Nephron progenitor cell (in vitro differentiated cells): ENCODE measurements at places on chromosomes 4 and X.
A peak's percentile ranks its signal among the peaks of the same experiment; 100 is the strongest.

- no peaks in the 10 kb centered on the region for H3K36me3 ChIP-seq
- peaks cover 2% of the 10 kb centered on the region for H3K27me3 ChIP-seq
- H3K27ac ChIP-seq = no peak overlapping the region
- no peak overlapping the region for H3K4me3 ChIP-seq
- no peaks in the 10 kb centered on the region for H3K4me1 ChIP-seq
- DNase-seq = no peak
Measured at GRCh38 chrX:70088751-70089150, 26.5 kb downstream of the OTUD6A start.

DNA sequence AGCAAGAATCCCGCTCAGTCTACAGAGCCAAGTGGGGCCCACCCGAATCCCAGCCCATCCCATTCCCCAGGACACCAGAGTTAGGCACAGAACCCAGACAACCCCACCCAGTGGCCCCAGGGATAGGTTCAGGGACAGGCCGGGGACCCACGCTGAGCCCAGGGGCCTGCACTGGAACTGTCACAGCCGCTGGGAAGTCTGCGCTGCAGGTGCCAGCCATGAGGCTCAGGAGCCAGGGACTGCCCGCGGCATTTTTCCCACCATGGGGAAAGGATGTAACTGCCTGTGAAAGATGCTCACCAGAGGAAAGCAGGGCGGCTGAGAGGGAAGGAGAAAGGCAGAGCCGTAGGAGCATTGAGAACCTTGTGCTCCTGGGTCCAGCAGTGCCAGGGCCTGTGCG is 12.0 kb downstream of the EVC2 start:
- H3K36me3 ChIP-seq = peaks cover 43% of the 10 kb centered on the region
- peaks cover 11% of the 10 kb centered on the region for H3K4me1 ChIP-seq
- peak overlapping the region; percentile 16 for H3K27ac ChIP-seq
- no peaks in the 10 kb centered on the region for H3K27me3 ChIP-seq
- DNase-seq = no peak

DNA sequence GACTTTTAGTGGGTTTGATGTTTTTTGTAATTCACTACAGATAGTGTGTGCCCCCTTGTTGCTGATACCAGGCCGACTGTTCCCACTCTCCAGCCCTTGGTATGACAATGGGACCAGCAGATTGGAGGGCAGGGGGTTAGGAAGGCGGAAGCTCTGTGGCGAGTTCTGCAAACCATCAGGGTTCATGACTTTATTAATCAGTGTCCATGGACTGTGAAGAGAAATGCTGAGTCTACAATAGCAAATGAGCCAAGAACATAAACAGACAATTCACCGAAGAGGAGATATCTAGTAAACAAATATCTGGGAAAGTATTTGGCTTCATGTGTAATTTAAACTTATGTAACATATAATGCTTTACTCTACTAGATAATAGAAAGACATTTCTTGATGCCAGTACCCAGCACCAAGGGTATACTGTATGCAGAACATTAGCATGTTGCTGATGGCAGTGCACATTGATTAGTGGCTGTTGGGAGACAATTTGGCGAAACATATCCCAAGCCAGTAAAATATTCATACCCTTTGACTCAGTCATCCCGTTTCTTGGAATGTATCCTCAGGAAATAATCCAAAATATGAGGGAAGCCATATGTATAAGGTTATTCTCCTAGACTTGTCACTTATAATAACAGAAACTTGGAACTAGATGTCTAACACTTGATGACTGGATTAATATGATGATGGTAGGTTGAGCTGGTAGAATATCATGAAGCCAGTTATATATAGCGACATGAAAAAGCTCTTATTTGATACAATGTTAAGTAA is 169.4 kb downstream of the PTTG2 start:
- H3K4me3 ChIP-seq = no peak overlapping the region
- H3K36me3 ChIP-seq = peaks cover 43% of the 10 kb centered on the region
- peak overlapping the region; percentile 60 for H3K27ac ChIP-seq

DNA sequence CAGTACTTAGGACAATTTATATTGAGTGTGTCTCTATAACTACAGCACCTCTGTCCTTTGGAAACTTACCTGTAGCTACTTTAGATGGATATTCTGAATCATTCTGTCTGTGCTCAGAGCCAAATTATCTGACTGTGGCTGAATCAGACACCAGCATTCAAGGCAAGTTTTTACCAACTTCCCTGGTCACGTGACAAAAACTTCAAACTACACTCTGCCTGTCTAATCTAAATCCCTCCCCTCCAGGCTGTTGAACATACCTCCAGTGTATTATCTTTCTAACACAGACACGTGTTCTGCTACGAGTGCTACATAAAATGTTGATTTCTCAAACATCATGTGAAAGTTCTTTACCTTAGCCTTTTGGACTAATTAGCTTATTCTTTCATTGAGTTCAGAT is 641.2 kb upstream of the CPEB2 start:
- H3K4me3 ChIP-seq = no peak overlapping the region
- H3K36me3 ChIP-seq = no peaks in the 10 kb centered on the region
- no peak overlapping the region for H3K27ac ChIP-seq
- H3K4me1 ChIP-seq = no peaks in the 10 kb centered on the region
- peaks cover 7% of the 10 kb centered on the region for H3K27me3 ChIP-seq

- no peak overlapping the region for H3K4me3 ChIP-seq
- H3K27me3 ChIP-seq = no peaks in the 10 kb centered on the region
- no peaks in the 10 kb centered on the region for H3K36me3 ChIP-seq
- DNase-seq = no peak
- no peak overlapping the region for H3K27ac ChIP-seq
- peaks cover 29% of the 10 kb centered on the region for H3K4me1 ChIP-seq
Measured at GRCh38 chrX:97397371-97397770, 513.7 kb downstream of the RPA4 start.

- no peaks in the 10 kb centered on the region for H3K4me1 ChIP-seq
- H3K4me3 ChIP-seq = no peak overlapping the region
- no peaks in the 10 kb centered on the region for H3K36me3 ChIP-seq
- H3K27me3 ChIP-seq = no peaks in the 10 kb centered on the region
Measured at GRCh38 chrX:139559383-139560042, 29.0 kb downstream of the F9 start.

- no peaks in the 10 kb centered on the region for H3K4me1 ChIP-seq
- no peaks in the 10 kb centered on the region for H3K36me3 ChIP-seq
- no peak overlapping the region for H3K27ac ChIP-seq
- no peaks in the 10 kb centered on the region for H3K27me3 ChIP-seq
Measured at GRCh38 chr4:166839615-166840251, 394.6 kb downstream of the SPOCK3 start.

- H3K27ac ChIP-seq = no peak overlapping the region
- DNase-seq = no peak
- peaks cover 14% of the 10 kb centered on the region for H3K36me3 ChIP-seq
- peak overlapping the region; percentile 92 for H3K4me3 ChIP-seq
- peaks cover 35% of the 10 kb centered on the region for H3K27me3 ChIP-seq
Measured at GRCh38 chrX:133412246-133412645, 3.0 kb downstream of the GPC4 start.
